Epithelial cell of alveolus of lung (primary cell): ENCODE measurements at places on chromosomes 2 and 18. TPM values are rescaled to one million over a fixed set of nuclear protein-coding genes. Genes with fewer than 3 reads are reported as not detected.

The KLHL29 gene
- total RNA-seq = 4.0 and 6.8 TPM in 2 replicates

The LHCGR gene
- total RNA-seq = 0.39 TPM in 1 of 2 replicates, not detected in the other

The HNMT gene
- total RNA-seq = 36.8 and 39.8 TPM in 2 replicates

The NTSR2 gene
- not detected in 2 replicates for total RNA-seq

The MARCHF4 gene
- under 0.01 and 1.0 TPM in 2 replicates for total RNA-seq

The ZNF396 gene
- 0.78 and 1.4 TPM in 2 replicates for total RNA-seq

The PSMA8 gene
- not detected in 2 replicates for total RNA-seq

The MAP3K19 gene
- total RNA-seq = not detected in 2 replicates

The COL3A1 gene
- total RNA-seq = 1,834 and 2,433 TPM in 2 replicates

The UGT1A6 gene
- not detected in 2 replicates for total RNA-seq

The TRABD2A gene
- 5.3 and 16.3 TPM in 2 replicates for total RNA-seq

The SAG gene
- not detected in 2 replicates for total RNA-seq

The HOXD12 gene
- not detected in 2 replicates for total RNA-seq

The FBLN7 gene
- 0.52 and 1.8 TPM in 2 replicates for total RNA-seq

The RGPD3 gene
- under 0.01 and 0.13 TPM in 2 replicates for total RNA-seq
